ENCODE measurements at places on chromosomes 4 and X.

DNA sequence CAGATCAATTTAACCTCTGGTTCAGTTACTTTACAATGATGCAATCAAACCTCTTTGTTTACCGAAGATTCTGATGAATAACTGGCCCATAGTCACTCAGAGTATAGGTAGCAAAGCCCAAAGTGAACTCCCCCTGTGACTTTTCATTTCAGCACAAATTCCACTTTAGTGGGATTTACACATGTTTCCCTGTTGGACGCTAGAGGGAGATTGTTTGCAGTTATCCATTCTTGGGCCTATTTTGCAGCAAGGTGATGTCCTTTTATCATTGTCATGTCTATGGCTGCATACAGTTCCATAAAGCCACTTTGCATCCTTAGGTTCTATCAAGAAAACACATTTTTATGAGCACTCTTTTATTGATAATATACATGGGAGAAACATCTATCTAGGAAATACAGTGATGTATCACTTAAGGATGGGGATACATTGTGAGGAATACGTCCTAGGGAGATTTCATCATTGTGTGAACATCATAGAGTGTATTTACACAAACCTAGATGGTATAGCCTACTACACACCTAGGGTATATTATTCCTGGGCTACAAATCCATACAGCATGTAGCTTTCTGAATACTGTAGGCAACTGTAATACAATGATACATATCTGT, 14.5 kb upstream of the DKK2 start:
- no peak for DNase-seq

GRCh38 chr4:78081541-78081940, 24.4 kb downstream of the FRAS1 start:
- no peak for DNase-seq

- no peak for DNase-seq
Observed at GRCh38 chrX:49075347-49075746, 1.5 kb upstream of the PRAF2 start.

GRCh38 chr4:95155759-95156451, 392.9 kb downstream of the UNC5C start:
- DNase-seq = no peak

DNA sequence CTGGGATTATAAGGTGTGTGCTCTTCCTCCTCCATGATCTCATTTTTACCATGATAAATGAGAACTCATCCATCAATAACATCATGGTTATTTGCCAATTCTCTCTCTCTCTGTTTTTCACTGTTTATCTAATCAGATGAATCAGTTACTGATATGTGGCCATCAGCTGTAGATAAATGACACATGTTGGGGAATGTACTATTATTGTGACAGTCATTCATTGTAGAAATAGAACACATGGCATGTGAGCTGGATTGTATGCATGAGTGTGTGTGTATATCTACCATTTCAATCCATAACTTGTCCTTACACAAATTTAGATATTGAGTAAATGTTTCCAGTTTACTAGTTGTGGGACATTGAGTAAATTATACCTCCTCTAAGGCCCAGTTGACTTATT, 53.0 kb downstream of the OSTC start:
- no peak for DNase-seq

GRCh38 chr4:7279902-7280301, 87.6 kb downstream of the SORCS2 start:
- no peak for DNase-seq

DNA sequence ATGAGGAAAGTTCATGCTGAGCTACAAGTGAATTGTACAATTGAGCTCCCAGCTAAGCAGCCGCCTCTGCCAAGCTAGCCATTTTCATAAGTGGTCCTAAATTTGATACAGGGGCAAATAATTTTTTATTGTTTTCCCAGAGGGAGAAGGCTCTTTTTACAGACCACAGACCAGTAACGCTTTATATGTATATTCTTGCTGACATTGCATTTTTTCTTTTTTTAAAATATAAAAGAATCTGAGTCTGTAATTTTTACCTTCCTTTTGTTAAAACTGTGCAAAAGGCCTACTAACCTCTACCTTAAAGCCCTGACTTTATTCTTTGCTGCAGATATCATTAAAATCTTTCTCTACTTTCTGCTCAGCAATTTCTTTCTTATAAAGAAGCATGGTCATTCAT, 501.2 kb upstream of the INTU start:
- no peak for DNase-seq

DNA sequence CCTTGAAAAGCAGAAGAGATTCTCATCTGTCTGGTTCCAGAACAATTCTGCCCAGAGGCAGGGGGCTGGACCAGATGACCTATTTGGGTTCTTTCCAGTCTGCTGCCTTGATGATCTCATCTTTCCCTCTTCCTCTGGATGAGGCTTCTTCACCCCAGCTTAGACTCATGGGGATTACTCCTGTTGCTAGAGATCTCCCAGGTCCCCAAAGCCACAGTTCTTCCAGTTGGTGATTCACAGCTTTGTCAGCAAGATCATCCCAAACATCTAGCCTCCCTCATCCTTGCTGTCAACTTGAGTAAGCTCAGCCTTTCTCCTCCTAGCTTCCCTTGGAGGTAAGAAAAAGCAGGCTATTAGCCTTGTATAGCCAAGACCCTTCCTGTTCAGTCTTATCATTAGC, 64.2 kb upstream of the PJA1 start:
- no peak for DNase-seq

DNA sequence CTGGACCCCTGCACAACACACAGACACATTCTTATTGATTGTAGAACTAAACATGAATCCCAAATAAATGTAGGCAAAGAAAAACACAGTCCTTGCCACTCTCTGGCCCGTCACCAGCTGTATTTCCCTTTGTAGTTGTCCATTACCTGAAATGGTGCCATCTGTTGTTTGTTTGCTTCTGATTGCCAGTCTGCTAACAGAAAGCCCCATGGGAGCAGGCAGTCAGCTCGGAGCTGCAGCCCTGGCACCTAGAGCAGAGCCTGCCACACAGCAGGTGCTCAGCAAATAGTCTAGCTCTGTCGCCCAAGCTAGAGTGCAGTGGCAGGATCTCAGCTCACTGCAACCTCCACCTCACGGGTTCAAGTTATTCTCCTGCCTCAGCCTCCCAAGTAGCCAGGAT, 28.9 kb downstream of the CPLX1 start:
- DNase-seq = no peak

DNA sequence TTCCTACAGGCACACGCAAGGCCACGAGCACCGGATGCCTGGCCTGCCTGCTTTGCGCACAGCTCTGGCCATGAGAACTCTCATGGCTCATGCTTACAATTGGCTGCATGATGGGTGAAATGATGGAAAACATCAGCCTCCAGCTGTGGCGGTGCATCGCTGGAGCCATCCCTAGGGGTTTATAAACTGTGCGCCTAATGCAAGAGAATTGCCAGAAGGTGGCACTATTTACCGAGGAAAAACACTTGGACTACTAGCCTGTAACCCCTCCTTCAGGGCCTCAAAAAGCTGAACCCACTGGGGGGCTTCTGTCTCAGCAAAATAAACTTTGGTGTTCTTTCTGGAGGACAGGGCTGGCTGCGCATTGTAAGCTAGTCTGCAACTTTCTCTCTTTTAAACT, 51.9 kb downstream of the PHKA2 start:
- DNase-seq = no peak

DNA sequence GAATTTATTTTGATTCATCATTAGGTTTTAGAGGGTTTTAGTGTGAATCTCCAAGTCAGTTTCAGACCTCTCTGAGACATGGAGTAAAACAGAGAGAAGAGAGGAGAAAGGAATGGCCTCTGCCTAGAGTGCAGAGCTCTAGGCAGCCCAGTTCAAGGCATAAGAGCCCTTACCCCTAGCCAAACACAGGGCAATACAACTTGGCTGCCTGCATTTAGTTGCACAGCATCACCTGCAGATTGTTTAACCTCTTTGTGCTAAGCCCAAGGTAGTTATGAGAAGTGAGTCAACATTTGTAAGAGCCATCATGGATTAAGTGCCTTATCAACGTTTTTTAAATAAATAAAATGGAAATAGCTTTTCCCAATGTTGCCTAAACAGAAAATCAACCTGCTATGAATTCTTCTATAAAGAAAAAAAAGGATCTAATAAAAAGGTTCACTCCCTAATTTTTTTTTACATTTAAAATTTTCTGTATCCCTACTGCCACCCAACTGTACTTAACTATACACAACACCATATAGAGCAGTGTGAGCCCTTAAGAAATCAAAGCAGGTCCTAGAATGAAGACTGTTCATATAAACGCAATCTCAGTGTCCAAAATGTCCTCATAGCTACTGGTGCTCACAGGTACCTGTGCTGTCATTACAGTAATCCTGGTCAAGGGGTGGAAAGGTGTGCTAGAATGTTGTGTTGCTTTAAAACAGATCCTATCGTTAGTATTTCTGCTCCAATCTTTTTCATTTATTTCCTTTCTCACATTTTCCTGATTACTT, 36.0 kb downstream of the PF4 start:
- DNase-seq = no peak

GRCh38 chrX:77945910-77946545, 23.4 kb downstream of the PGAM4 start:
- DNase-seq = no peak

DNA sequence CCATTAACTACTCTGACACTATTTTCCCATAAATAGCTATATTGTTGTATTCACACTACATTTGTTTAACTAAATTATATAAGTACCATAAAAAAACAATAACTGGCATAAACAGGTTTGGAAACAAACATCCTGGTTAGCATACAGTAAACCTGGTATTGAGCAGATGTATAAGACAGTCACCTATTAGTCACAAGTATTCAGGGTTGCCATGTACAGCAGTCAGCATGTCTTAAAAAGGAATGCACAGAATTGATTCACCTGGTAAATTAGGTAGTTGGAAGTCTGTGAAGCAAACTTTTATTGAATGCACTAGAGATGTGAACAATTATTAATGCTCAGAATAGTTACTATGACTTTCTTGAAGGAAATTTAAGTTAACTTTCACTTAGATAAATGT, 137.9 kb downstream of the FAM13A start:
- no peak for DNase-seq

GRCh38 chr4:5932035-5932568, 39.2 kb upstream of the CRMP1 start:
- no peak for DNase-seq

DNA sequence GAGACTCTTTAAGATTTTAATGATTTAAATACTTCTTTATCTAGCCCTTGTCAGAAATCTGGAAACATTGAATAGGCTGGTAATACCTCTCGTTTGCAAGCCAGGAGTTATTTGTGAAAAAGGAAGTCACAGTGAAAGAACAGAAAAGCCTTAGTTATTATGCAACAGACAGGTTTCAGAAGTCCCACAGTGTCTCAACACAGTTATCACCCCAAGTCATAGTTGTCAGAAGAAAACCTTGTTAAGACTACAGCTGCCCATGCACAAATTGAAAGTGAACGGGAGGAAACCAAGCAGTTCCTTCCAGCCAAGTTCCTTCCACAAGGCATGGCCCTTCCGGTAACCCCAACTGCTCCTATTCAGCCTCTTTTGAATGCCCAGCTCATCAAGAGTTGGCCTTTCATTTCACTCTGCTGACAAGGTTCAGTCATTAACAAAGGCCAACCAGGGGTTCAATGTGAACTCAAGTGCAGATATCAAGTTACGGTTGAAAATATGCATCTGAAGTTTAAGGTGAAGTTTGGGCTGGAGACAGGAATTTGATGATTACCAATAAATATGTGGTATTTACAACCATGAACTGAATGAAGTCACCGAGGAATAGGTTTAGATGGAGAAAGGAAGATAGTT, 15.6 kb downstream of the ALPK1 start:
- DNase-seq = no peak

GRCh38 chr4:109499513-109499912, 60.5 kb upstream of the MCUB start:
- no peak for DNase-seq

All from stimulated activated CD8-positive, alpha-beta memory T cell treated with anti-CD3 and anti-CD28 coated beads, Interleukin-15, amount 100 ng/mL, for 1 hour (primary cell).